ENCODE measurements at places on chromosomes 6 and 20. TPM values are rescaled to one million over a fixed set of nuclear protein-coding genes. Genes with fewer than 3 reads are reported as not detected.

Gene HSPA12B
- total RNA-seq, result 29.7 TPM

Gene KIAA0408
- total RNA-seq, result 15.3 TPM

Gene KIF25
- 0.60 TPM for total RNA-seq

Gene ANKEF1
- 2.4 TPM for total RNA-seq

Gene MYCT1
- 19.0 TPM for total RNA-seq

Gene TMEM244
- not detected for total RNA-seq

Gene HLA-E
- total RNA-seq, result 684 TPM

Gene OPN5
- not detected for total RNA-seq

Gene NCOA7
- total RNA-seq, result 137 TPM

DNA sequence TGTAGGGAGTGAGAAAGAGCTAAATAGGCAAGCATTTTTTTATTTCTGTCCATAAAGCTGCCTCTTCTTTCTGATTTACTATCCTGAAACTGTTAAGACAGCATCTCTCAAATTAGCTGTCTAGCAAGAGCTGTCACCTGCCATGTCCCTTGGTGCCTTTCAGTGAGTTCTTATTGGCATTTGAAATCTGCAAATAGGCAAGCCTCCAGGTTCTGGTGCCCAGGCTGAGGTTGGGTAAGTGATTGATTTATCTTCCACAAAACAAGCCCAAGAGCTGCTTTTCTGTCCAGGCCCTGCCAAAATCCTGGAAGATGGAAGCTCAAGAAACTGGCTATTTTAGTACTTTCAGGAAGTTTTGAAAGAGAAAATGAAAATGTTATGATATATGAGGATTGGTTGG lies 22.4 kb downstream of the MANEA start:
- no peak for DNase-seq

GRCh38 chr20:59781226-59781625 lies 152.2 kb downstream of the SYCP2 start:
- no peak for DNase-seq

DNA sequence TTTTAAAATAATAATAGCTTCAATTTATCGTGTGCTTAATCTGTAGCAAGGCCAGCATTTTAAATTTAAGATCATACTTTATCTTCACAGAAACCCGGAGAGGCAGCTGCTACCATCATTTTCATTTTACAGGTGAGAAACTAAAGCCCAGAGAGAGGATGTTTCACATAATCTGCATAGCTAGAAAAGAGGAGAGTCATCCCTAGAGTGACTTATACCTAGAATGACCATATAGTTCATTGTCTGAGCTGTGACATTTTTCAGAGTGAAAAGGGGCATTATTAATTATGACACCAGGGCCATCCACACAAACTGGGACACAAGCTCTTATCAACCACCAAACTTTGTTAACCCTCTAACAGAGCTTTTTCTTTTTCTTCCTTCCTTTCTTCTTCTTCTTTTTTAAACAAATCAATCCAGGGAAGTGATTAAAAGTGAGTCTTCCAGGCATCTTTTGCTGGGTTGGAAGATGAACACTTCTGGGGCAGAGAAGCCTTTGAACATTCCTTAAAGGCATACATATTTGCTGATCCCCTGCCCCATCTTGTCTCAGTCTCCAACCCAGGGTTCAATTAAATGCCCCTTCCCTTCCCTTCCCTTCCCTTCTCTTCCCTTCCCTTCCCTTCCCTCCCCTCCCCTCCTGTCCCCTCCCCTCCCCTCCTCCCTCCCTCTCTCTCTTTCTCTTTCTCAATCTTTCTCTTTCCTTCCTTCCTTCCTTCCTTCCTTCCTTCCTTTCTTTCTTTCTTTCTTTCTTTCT lies 272.5 kb upstream of the JAG1 start:
- DNase-seq, result no peak

DNA sequence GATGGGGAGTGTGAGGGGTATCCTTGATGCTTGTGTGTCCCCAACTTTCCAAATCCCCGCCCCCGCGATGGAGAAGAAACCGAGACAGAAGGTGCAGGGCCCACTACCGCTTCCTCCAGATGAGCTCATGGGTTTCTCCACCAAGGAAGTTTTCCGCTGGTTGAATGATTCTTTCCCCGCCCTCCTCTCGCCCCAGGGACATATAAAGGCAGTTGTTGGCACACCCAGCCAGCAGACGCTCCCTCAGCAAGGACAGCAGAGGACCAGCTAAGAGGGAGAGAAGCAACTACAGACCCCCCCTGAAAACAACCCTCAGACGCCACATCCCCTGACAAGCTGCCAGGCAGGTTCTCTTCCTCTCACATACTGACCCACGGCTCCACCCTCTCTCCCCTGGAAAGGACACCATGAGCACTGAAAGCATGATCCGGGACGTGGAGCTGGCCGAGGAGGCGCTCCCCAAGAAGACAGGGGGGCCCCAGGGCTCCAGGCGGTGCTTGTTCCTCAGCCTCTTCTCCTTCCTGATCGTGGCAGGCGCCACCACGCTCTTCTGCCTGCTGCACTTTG lies at the start of gene TNF:
Gene TNF, plus strand, starts transcription at position 231 of the 567 bp plus-strand sequence. Its CDS starts 177 bp downstream, at position 408.
- no peak for DNase-seq

DNA sequence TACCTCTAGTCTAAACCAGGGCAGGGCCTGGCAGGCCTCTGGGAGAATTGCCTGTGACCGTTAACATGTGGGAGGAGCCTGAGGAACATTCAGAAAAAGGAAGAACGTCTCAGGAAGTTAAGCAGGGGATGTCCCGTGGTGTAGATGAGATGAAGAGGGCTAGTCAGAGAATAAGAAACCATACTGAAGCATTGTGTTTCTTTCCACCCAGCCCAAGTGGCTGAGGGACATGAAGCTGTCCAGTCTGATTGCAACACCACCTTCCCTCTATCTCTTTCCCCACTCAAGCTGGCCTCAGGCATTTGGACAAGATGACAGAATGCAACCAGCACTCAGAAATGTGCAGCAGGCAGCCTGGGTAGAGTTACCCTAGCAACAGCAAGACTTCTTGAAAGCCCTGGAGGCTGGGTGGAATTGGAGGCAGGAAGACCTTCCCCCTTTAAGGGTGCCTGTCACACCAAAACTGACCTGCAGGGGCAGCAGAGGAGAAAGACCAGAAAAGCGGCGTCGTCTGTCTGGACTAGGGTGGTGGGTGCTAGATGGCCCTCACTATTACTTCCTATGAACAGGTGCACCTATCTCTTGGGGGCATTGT lies 186.1 kb downstream of the UNC5CL start:
- DNase-seq, result no peak

DNA sequence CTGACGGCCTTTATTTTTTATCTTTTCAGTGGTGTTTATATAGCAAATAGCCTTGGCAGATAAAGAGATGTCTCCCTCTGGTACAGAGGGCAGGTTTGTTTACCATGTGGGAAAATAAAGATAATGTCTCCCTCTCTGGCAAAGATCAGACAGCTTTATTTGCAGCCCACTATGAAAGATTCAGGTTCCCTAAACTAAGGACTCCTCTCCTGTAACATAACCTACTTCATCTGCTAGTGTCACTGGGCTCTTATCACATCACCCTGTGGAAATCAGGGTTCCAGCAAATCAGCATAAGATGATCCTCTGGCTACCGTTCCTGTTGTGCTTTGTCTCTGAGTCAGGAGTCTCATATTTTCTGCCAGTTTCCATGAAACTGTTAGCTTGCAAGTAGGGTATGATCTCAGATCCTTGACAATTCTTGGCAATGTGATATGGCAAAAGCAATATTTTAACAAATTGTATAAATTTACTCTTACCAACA lies 3.1 kb downstream of the FBXL4 start:
- no peak for DNase-seq

GRCh38 chr20:1450926-1451491 lies 15.6 kb downstream of the NSFL1C start:
- no peak for DNase-seq

GRCh38 chr6:79431537-79431933 lies 105.7 kb downstream of the LCA5 start:
- DNase-seq, result no peak

DNA sequence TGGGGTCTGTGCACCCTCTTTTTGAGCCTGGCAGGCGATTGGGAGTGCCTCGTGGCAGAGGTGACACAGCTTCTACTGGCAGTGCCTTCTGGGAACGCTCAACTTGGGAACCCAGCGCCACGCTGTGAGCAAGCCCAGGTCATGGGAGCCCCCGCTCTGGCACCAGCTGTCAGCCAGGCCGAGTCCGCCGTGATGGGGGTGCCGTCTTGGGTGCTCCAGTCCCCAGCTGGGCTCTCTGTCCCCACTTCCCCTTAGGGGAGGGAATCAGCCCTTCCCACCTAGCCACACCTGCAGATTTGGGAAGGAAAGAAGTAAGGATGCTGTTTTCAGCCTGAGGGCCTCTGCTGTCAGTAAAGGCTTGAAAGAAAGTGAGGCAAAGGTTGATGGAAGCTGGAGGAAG lies 31.0 kb upstream of the NTSR1 start:
- no peak for DNase-seq

- no peak for DNase-seq
Observed at GRCh38 chr6:136969930-136970329, 47.8 kb downstream of the SLC35D3 start.

DNA sequence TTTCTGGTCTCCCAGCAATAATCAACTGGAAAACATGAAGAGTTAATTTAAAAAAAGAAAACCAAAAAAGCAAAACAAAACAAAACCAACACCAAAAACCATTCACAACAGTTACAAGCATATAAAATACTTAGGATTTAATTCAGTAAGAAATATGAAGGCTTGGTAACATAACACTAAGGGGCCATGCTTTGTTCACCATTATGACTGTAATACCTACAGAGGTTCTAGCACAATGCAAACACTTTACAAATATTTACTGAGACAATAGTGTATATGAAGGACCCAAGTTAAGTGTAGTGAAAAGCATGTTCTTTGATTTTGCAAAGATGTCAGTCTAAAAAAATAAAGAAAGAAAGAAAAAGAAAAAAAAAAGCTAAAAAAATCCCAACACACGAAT lies 109.8 kb upstream of the EMILIN3 start:
- no peak for DNase-seq

DNA sequence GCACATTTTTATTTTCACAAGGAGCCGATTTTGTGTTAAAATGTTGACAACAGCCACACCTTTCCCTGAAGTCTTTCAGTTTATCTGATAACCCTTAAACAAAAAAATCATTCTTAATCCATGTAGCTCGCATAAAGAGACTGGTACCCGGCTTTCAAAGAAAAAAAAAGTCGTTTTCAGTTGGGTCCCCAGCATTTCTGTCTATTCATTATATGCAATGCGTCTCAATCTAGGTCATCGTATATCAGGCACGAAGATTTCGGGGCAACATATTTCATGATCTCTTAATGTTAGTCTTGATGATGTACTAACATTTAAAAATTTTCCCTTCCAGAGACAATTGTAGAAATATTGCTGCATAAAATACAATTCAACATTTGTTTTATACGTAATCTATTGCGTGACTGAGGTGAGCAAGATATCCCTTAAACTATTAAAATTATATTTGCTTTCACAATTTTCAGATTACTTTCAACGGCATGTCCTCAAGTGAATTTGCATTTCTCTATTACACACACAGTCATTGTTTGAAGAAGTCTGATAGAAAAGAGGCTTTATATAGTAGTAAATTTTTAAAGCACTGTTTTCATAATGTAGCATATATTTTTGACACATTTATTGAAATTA lies 2.9 kb upstream of the TUBB2B start:
- no peak for DNase-seq

DNA sequence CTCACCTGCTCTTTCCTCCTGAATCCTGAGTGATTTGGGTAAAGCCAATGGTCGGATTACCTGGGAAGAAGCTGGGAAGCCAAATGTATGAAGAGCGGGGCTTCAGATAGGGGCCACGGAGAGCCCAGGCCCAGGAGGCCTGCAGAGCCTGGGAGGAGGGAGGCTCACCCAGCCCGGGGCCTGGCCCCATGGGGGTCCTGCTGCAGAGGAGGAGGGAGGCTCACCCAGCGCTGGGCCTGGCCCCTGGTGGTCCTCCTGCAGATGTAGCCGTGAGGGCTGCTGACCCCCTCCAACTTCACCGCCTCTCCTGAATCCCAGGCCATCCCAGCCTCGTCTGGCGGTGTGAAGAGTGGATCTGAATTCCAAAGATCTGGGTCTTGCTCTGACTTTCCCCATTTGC lies 368.4 kb downstream of the THBS2 start:
- DNase-seq, result no peak

Measured in omental fat pad (tissue), 4 donors.